ENCODE measurements at places on chromosomes 12 and 14.

GRCh38 chr14:84857571-84857970 is 672.4 kb upstream of the FLRT2 start:
- DNase-seq: no peak

- no peak for DNase-seq
Observed at GRCh38 chr14:54691525-54692283, 124.8 kb downstream of the SAMD4A start.

- DNase-seq: no peak
Observed at GRCh38 chr12:80044694-80045046, 54.7 kb upstream of the OTOGL start.

DNA sequence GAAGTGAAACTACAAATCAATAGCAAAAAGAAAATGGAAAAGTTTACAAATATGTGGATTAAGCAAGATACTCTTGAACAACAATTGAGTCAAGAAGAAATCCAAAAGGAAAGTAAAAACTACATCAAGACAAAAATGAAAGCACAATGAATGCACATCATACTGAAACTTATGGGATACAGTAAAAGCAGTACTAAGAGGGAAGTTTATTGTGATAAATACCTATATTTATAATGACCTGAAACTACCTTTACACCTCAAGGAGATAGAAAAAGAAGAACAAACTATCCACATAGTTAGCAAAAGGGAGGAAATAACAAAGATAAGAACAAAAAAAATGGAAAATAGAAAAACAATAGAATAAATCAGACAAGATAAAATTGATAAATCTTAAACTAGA is 375.0 kb downstream of the TRHDE start:
- DNase-seq: no peak

DNA sequence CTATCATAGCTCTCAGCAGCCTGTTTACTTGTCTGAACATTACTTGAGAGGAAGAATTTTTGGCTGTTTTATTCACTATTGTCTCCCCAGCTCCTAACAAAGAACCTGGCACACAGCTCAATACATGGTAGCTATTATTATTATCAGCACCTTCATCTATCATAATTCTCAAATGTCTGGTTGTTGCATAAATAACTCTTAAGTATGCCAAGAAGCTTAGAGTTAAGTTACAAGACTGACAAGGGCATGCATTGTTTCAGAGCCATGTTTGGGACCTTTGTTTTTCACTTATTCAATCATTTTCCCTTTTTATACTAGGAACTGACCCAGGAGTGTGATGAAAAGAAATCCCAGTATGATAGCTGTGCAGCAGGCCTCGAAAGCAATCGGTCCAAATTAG is 77.5 kb upstream of the ATP2A2 start:
- DNase-seq: no peak

DNA sequence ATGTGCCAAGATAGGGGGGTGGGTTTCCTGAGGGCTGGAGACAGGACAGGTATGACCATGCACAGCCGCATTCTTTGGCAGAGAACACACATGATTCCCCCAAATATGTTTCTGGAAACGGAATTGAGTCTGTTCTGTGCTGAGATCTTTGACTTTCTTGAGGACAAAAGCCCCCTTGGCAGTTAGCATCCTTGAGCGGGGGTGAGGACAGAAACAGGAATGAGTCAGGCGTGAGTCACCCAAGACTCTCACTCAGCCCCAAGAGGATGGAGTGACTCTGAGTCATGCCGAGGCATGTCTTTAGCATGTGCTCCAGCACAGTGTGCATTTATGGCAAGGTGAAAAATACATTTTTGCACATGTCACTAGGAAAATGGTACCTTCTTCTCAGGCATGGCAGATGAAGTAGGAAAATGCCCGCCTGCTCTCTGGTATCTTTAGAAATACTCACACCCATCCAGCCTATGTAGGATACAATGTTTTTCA is 52.1 kb downstream of the DAD1 start:
- DNase-seq: peak; percentile 41

GRCh38 chr12:52828591-52829021 is 5.5 kb downstream of the KRT79 start:
- DNase-seq: no peak

GRCh38 chr14:70006699-70007098 is 127.5 kb downstream of the SMOC1 start:
- DNase-seq: no peak

GRCh38 chr12:68028647-68029046 is 39.4 kb downstream of the IFNG-AS1 start:
- no peak for DNase-seq

- no peak for DNase-seq
Observed at GRCh38 chr12:32116897-32117296, 10.2 kb downstream of the BICD1 start.

- no peak for DNase-seq
Observed at GRCh38 chr12:121181181-121181580, 28.7 kb upstream of the P2RX4 start.

DNA sequence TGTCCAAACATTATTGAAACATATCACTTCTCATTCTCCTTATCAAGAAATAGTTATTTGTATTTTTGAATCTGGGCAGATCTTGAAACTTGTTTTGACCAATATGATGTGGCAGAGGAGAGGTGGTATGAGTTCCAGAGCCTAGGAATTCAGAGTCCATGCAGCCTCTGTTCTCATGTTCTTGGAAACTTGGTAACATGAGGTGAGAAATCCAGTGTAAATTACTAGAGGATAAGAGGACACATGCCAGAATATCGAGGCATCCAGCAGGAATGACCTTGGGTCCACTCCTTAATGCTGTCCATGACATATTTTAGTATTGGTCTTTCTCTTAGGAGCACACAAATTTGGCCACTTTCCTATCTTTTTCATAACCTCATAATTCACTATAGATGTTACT is 1374.6 kb downstream of the FSCB start:
- no peak for DNase-seq

- no peak for DNase-seq
Observed at GRCh38 chr12:88935856-88936255, 355.6 kb upstream of the KITLG start.

DNA sequence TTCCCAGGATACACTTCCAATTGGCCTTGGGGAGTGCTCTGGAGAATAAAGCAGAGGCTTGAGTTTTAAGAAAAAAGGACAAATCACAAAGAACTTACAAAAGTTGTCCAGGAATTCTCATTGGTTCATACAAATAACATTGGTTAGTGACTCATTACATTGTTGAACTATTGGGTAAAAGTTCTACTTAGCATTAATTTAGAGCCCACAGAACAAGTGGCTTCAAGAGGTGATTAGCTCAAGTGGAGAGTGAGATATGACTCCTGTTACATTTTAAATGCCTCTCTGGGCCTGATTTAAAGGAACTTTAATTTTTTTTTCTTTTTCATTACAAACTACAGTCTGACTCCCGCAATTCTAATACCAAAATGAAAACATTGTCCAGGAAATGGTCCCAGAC is 72.9 kb downstream of the ASCL4 start:
- no peak for DNase-seq

DNA sequence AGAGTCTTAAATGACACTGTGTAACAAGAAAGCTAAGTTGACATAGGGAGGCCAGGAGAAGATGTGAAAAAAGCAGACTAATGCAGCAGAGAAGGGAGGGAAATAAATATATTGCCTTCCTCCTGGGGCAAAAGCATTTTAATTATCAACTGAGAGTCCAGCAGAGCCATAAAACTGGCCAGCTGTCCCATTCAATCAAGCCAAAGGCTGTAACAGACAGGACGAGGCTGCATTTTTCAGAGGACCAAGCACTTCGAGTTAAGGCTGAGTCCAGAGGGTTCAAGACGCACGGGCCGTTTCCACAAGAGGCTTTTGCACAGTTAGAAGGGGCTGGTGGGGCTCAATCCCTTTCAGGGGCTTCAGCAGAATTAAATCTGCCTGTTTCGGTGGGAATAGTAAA is 20.4 kb downstream of the MAP3K9 start:
- DNase-seq: no peak

DNA sequence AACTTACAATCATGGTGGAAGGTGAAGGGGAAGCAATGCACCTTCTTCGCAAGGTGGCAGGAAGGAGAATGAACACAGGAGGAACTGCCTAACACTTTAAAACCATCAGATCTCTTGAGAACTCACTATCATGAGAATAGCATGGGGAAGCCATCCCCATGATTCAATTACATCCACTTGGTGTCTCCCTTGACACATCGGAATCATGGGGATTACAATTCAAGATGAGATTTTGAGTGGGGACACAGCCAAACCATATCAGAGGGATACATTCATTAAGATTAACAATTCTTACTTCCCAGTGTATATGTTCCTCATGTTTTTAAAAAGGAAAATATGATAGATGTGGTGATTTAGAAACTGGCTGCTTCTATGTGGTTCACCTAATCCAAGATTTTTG is 117.9 kb downstream of the PDE3A start:
- peak; percentile 8 for DNase-seq

Measured in caudate nucleus (tissue), 63 donors.